ENCODE measurements at places on chromosomes 11 and 22.

- no peak for DNase-seq
Observed at GRCh38 chr22:39750759-39751158, 142.8 kb downstream of the ENTHD1 start.

DNA sequence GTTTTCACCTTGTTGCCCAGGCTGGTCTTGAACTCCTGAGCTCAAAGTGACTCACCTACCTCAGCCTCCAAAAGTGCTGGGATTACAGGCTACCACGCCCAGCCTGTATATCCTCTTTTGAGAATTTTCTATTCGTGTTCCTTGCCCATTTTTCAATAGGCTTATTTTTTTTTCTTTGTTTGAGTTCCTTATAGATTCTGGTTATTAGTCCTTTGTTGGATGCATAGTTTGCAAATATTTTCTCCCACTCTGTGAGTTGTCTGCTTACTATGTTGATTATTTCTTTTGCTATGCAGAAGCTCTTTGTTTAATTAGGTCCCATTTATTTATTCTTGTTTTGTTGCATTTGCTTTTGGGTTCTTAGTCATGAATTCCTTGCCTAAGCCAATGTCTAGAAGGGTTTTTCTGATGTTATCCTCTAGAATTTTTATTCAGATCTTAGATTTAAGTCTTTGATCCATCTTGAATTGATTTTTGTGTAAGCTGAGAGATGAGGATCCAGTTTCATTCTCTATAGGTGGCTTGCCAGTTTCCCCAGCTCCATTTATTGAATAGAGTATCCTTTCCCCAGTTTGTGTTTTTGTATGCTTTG lies 17.7 kb upstream of the ZBED5 start:
- no peak for DNase-seq

GRCh38 chr11:64930340-64930739 lies 5.4 kb downstream of the GPHA2 start:
- no peak for DNase-seq

GRCh38 chr22:49532869-49533802 lies 294.5 kb downstream of the BRD1 start:
- no peak for DNase-seq

DNA sequence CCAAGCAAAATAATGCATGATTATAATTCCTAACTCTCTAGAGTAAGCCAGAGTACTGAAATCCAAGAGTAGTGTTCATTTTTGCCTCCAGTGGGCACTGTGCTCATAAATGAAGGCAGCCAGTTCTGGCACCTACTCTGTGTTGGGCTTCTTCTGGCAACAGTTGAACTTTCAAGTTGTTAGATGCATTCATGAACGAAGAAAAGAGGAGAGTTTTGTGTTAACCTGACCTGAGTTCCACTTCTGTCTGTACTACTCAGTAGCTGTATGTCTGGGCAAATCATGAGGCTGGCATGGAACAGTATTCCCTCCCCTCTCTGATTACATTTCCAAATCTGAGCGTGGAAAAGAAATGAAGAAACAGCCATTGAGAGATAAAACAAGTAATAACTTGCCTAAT lies 20.3 kb upstream of the TENM4 start:
- DNase-seq = no peak

GRCh38 chr11:128214263-128214662 lies 373.1 kb downstream of the ETS1 start:
- DNase-seq = no peak

Data from left hindlimb (tissue), 1 donor.